ENCODE measurements at places on chromosomes 12 and 14.

DNA sequence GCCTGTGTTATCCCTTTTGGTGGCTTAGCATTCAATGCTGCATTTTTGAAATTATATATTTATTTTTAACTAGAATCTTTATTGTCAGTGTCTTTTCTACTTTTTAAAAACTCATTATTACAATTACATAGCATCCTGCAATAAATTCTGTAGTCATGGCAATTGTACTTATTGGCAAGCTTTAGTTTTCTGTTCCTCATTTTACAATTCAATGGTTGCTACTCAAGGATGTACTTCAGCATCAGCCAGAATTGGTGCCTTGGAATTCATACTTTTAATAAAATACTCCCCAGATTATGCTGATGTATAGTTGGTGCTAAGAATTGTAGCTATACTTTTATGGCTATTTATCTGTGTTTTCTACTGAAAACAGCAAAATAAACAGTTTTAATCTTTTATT lies 1756.8 kb upstream of the SEL1L start:
- DNase-seq: no peak

DNA sequence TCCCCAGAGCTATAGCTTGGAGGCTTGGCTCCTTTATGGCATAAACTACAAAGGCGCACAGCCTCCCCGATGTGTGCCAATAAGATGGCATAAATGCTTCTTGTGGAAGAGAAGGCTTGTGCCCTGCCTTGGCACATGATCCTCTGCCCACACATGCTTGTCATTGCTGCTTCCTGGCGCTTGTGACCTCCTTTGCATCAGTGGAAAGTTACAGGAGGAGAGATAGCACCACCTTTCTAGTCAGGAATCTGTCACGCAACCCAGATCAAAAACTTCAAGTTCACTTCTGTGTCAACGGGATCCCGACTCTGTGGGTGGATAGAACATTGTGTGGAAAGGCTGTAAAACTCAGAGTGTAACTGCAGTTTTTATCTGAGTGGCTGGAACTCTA lies 183.8 kb upstream of the HIF1A start:
- peak; percentile 34 for DNase-seq

GRCh38 chr14:104094709-104095425 lies 9.4 kb downstream of the ASPG start:
- peak; percentile 78 for DNase-seq

DNA sequence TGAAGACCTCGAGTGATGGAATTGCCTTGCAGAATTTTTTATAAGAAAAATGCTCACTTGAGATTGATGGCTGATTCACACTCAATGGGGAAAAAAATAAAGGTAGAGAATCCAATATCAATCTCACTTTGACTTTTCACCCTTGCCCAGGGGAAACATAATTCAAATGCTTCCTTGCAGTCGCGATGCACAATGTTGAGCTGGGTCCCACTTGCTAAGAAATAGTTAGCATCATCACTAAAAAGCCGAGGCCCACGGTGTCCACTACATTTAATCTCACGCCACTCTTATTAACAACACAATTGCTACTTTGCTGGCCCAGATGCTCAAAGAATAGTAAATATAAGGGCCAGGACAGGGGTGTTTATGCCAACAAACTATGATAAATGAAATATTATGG lies 223.4 kb downstream of the SPTSSA start:
- DNase-seq: no peak

- no peak for DNase-seq
Observed at GRCh38 chr12:57575771-57576612, 15.0 kb upstream of the PIP4K2C start.

DNA sequence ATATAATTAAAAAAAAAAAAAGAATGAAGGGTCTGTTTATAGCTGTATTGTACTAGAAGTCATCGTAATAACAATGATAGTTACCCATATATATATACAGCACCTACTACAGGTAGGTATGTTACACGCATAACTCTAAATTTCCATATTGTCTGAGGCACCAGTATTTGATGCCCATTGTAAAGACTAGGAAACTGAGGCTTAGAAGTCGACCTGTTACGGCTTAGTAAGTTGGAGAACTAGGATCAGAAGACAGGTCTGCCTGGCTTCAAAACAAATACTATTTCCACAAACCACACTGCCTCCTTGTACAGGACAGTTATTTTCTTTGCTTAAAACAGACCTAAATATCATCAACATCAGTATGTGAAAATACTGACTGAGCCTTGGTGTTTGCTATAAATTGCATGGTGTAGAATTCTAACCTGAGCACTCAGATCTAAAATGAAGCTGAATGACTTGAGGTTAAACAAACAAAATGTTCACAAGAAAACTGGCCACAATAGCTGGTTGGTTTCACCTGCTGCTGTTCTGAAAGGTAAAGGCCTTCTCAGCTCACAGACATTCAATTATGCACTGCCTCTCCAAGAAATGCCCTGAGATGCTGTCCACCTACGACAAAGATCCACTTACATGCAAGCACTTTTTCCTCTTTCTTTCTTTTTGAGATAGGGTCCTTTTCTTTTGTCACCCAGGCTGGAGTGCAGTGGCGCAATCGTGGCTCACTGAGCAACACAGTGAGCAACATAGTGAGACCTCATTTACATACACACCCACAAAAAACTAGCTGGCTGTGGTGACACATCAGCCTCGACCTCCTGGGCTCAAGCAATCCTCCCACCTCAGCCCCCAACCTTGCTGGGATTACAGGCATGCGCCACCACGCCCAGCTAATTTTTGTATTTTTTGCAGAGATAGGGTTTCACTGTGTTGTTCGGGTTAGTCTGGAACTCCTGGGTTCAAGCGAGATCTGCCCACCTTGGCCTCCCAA lies 35.7 kb downstream of the SSH1 start:
- no peak for DNase-seq

DNA sequence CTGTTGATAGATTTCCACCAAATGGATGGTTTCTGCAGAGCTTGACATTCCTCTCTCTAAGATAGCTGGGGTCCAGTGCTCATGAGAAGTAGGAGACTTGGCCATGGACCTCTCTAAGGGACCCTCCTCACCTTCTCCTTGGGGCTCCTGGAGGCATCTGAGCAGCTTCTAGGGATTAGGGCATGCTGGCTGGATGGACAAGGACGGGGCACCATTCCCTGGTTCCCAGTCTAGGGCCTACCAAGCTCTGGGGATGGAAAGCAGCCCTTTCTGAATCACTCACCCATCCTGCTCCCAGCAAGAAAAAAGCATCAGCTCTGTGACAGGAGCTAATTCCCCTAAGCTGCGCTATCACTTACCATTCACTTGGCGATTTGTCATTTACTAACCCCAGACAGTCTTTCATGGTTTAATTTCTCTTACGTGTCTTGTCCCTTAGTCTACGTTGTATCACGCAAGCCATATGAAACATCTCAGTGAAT lies 39.5 kb downstream of the VWF start:
- DNase-seq: no peak

DNA sequence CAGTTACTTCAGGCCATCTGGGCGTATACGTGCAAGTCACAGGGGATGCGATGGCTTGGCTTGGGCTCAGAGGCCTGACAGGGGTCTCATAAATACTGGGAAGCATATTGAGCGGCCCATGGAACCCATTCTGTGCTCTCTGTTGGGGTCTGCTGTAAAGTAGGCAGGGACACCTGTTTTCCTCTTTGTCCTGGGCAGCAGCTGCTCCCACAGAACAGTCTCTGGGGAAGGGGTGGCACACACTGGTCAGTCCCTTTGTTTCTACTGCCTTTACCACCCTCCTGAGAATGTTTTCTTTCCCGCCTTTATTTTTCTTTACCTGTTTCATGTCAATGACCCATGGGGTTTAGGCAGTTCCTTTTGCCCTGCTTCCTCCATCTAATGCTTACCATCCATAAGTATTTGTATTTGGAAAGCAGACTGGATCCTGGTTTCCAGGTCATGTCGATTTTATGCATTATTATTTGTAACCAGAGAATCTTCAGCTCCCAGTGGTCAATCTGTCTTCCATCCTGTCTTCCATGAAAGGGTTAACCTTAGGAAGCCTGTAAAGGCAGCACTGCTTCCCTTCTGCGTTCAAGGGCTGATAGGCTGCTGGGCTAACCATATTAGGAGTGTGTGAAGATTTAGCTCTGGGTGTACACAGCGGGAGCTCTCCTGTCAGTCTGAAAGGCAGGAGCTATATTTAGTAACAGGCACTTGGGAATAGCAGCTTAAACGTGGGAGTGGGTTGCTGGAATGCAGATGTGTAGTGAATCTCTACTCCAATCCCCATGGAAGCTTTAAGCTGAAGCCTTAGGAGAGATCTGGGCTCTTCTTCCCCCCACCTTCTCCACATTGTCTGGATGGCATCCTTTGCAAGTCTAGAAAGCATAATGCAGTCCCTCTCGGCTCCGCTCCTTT lies 124.0 kb downstream of the DYRK2 start:
- no peak for DNase-seq

GRCh38 chr12:64054079-64054520 lies 168.0 kb downstream of the KICS2 start:
- no peak for DNase-seq

GRCh38 chr14:95297832-95298231 lies 21.9 kb downstream of the CLMN start:
- DNase-seq: no peak

DNA sequence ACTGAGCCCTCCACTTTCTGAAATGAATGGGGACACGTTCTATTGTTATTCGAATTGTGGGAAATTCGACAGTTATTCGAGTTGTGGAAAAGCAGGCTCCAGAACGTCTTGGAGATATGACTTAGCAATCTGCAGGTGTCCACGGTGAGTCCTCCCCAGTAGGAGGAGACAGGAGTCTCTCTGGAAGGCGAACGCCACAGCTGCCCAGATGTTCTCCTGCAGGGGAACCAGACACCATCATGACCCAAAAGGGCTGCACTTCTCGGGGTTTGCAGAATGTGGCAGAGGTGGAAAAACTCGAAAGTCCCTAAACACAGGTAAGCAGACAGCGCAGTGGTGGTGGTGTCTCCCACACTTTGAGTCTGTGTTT lies 363.6 kb upstream of the SFSWAP start:
- DNase-seq: no peak

GRCh38 chr12:110345176-110345661 lies 58.3 kb downstream of the ANAPC7 start:
- DNase-seq: no peak

DNA sequence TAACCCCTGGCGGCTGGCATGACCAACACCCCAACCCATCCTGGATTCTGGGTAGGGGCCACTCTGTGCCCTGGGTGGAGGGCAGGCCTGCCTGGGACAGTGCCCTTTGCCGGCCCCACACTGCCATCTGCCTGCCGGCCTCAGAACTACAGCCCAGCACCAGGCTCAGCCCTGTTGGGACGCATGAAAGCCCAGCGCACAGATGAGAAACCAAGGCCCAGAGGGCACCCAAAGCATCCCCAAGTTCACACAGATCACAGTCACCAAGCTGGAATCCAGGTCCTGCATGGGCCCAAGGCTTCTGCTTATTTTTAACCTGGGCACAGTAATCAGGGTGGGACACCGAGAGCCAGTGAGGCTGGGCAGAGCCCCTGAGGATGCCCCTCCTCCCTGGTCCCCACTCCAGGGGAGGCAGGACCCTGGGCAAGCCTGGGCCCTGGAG lies 26.2 kb downstream of the RFLNA start:
- DNase-seq: peak; percentile 55

- DNase-seq: no peak
Observed at GRCh38 chr14:66009089-66009488, 477.1 kb upstream of the CCDC196 start.

GRCh38 chr12:5051334-5051733 lies 7.7 kb downstream of the KCNA5 start:
- no peak for DNase-seq

DNA sequence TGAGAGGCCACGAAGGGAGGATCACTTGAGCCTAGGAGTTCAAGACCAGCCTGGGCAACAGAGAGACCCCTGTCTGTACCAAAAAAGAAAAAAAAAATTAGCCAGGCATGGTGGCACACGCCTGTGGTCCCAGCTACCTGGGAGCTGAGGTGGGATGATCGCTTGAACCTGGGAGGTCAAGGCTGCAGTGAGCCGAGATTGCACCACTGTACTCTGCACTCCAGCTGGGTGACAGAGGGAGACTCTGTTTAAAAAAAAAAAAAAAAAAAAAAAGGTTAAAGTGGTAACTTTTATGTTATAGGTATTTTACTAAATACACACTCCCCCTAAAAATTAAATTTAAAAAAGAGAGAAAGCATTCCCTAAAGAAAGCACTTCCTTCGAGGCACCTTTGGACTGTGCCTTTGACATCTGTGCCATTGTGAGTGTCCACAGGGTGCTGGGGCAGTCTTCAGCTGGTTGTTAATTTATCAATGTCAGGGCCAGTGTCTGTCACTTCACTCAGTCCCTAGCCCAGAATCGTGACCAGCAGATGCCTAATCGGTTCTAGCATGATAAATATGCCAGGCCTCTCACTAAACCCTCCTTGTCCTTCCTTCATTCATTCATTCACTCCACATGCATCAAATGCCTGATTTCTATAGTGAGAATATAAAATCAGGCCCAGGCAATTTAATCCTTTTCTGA lies 63.1 kb downstream of the B4GALNT3 start:
- no peak for DNase-seq

GRCh38 chr12:4820971-4821370 lies 88.7 kb upstream of the KCNA1 start:
- DNase-seq: no peak

DNA sequence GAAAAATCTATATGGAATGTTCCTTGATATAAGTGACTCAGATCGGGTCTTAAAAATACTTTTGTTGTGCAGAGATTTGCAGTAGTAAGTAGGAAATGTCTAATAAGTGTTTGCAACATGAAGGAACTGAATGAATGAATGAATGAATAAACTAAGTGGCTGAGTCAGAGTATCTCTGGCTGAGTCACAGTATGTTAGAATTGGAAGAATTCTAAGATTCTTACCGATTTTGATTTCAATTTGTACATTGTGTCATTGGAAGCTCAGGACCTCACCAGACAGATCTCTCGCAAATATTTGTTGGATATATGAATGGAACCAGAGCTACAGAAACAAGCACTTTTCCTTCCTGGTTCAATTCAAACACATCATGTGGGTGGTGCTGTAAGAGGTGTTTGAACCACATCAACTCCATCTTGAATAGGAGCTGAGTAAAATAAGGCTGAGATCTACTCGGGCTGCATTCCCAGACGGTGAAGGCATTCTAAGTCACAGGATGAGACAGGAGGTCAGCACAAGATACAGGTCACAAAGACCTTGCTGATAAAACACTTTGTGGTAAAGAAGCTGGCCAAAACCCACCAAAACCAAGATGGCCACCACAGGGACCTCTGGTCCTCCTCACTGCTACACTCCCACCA lies 123.9 kb upstream of the FOXN3 start:
- no peak for DNase-seq

GRCh38 chr12:95997276-95997675 lies 1.1 kb upstream of the HAL start:
- no peak for DNase-seq

GRCh38 chr12:45613855-45614254 lies 115.7 kb upstream of the ARID2 start:
- no peak for DNase-seq
